ENCODE measurements at places on chromosomes 16 and 17. TPM values are rescaled to one million over a fixed set of nuclear protein-coding genes. Genes with fewer than 3 reads are reported as not detected.

Gene CACNG5
- total RNA-seq: not detected

Gene RNU2-1
- not detected for total RNA-seq

Gene SYT17
- 11.8 TPM for total RNA-seq

Gene EPX
- not detected for total RNA-seq

Gene CCL23
- total RNA-seq: not detected

Gene RAB11FIP4
- total RNA-seq: 1.2 TPM

Gene IL34
- total RNA-seq: 0.43 TPM

Gene P2RX5
- total RNA-seq: 24.9 TPM

Gene LHX1
- 1.2 TPM for total RNA-seq

Gene SAMD14
- total RNA-seq: 0.25 TPM

Gene CPHXL2
- not detected for total RNA-seq

Gene PPP1R27
- 0.35 TPM for total RNA-seq

Gene FOXN1
- total RNA-seq: 0.03 TPM

Gene HSD17B1
- 1.5 TPM for total RNA-seq

Gene AMZ2
- 106 TPM for total RNA-seq

Gene FSCN2
- total RNA-seq: 1.6 TPM

Gene HSD11B2
- 2.1 TPM for total RNA-seq

Gene SLC16A6
- 0.31 TPM for total RNA-seq

Gene IGF2BP1
- 75.0 TPM for total RNA-seq

Gene DPEP3
- not detected for total RNA-seq

Gene TBC1D3E
- total RNA-seq: not detected

Gene TBX2
- total RNA-seq: 6.0 TPM

Gene C16orf86
- 0.13 TPM for total RNA-seq

Gene C1QTNF1
- 59.1 TPM for total RNA-seq

Gene CACNG1
- 0.22 TPM for total RNA-seq

Gene DOC2B
- 2.2 TPM for total RNA-seq

Gene NPIPA3
- total RNA-seq: 1.7 TPM

Gene TNFAIP1
- total RNA-seq: 45.4 TPM

Gene NPTX1
- 119 TPM for total RNA-seq

Gene HCRT
- not detected for total RNA-seq

Gene KRT28
- not detected for total RNA-seq

Gene MILR1
- 1.4 TPM for total RNA-seq

Gene PLXDC1
- 0.28 TPM for total RNA-seq

Gene SLFN13
- 4.9 TPM for total RNA-seq

Gene CSF3
- 0.94 TPM for total RNA-seq

Gene HS3ST6
- total RNA-seq: 1.1 TPM

Gene AGRP
- total RNA-seq: not detected

Gene NFATC2IP
- 24.3 TPM for total RNA-seq

Gene PRR35
- 0.24 TPM for total RNA-seq

Gene MAPK8IP3
- total RNA-seq: 46.4 TPM

Gene ITGA2B
- total RNA-seq: 1.5 TPM

Gene KCNH4
- 0.36 TPM for total RNA-seq

Gene LRRC46
- 3.7 TPM for total RNA-seq

Gene OTOP3
- total RNA-seq: not detected

Gene RUSF1
- 52.3 TPM for total RNA-seq

Gene TPSD1
- total RNA-seq: not detected

Gene PIK3R5
- total RNA-seq: 0.18 TPM

Gene XAF1
- not detected for total RNA-seq

Gene ABCA5
- total RNA-seq: 2.2 TPM

Gene STUB1
- 130 TPM for total RNA-seq

Gene CASKIN1
- total RNA-seq: 0.47 TPM

Gene CCL5
- total RNA-seq: 1.3 TPM

Gene C17orf50
- total RNA-seq: 0.12 TPM

Measured in A549 treated with AZD2906 at 1 μM for 4 hours (cell line).